ENCODE measurements at places on chromosomes 7 and 10.
A peak's percentile ranks its signal among the peaks of the same experiment; 100 is the strongest.

GRCh38 chr10:75395066-75395931 is 6.3 kb downstream of the ZNF503 start:
- DNase-seq: peak; percentile 73

DNA sequence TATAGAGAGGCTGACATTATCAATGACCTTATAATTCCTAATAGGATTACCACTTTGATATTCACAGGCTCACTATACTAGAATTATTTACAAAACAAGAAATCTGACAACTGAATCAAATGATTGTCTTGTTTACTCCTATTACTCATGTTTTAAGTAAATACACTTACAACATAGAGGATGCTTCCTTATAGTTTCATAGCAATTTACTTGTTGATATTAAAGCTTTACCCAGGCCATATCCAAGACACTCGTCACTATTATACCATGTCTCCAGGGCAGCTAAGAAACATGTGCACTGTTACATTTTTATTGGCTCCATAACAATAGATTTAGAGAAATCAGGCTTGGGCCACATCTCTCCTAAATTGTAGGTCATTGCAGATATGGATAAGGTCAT is 276.9 kb downstream of the HGF start:
- DNase-seq: no peak

GRCh38 chr10:20986049-20986448 is 88.9 kb upstream of the NEBL start:
- no peak for DNase-seq

DNA sequence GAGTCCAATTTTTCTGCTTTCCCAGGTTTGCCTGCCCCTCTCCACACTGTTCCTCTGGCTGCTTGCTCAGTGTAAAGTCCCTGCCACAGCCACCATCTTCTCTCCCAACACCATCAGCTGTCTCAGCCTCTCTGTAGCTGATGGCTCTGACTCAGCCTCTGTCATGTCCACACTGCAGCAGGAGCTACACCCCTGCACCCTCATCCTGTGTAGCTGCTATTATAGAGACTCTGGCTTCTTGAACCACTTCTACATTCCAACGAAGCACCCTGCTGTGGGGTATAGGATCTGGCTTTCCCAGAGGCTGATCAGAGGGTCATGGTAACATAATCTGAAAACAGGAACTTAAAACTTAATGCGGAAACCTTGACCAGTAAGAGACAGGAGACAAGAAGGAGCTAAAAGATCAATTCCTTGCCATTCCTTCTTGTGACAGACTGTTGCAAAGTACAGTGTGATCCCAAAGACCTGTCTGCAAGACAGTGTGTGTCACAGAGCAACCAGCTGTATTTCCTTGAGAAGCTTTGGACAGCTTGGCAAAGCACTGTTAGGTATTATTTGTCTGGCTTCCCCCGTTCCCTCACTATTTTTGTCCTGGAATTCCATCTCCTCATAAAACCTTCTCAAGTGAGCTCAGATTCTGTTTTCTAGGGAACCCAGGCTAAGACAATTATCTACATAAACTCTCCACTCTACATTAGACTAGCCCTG is 42.3 kb downstream of the NRCAM start:
- no peak for DNase-seq

- no peak for DNase-seq
Observed at GRCh38 chr10:132130286-132131265, 56.2 kb upstream of the DPYSL4 start.

DNA sequence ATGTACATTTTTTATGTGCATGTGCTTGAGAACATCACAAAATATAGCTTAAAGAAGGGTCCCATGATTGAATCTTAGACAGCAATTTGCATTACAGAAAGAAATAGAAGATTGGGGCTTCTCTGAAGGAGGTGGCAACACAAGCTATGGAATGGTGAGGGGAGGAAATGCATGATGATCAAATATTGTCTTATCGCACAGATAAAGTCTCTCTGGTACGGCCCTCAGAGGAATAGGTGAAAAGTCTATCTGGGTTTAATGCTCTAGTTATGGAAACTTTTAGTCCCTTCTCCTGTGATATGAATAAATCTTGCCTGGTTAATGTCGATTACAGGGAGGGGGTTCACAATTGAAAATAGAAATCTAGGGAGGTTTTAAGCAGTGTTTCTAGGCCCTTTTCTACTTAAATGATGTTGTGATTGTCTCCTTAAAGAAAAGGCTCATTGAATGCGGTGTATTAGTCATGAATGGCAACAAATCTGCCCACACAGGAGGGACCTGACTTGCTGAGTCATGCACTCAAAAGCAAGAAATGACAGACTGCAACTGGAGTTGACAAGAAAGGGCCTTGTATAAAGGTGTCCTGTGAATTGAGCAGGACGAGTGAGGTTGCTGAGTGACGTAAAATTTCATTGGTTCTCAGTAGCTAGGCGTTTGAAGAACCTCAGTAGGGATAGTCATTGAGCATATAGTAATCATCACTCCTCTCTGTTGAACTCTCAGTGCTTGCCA is 133.4 kb upstream of the CSTF2T start:
- DNase-seq: no peak

DNA sequence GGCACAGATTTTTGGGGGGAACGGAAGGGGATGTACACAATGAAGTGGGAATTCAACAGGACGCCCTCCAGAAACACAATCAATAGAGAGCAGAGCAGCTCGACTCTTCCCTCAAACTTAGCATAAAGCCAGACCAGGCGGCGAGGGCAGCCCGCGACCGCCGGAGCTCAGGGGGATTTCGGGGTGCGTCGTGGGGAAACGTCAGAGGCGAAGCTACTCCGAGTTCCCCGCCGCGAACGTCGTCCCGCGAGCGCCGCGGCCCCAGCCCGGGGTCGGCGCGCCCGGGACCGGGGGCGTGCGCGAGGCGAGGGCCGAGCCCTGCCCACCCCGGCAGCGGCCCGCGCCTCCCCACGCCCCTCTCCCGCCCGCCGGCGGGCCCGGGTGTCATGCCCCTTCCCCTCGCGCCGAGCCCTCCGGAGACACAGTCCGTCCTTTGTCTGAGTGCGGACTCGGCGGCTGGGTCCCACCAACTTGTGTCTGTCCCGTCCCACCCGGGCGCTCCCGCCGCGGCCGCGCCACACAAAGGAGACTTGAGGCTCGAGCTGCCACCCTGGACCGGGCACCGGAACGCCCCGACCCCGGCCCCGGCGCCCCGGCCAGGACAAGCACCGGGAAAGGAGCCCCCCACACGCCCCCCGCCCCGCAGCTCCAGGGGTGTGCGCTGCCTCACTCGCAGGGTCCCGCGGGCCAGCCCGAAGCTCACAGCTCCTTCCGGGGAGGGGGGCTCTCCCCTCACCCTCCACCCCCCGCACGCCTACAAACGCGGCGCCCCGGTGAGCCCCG is 634 bp downstream of the EZH2 start:
- peak; percentile 35 for DNase-seq

- DNase-seq: no peak
Observed at GRCh38 chr10:113124724-113125123, 174.7 kb downstream of the TCF7L2 start.

- DNase-seq: no peak
Observed at GRCh38 chr7:26949319-26949718, 84.9 kb upstream of the SKAP2 start.

GRCh38 chr10:14761372-14761771 is 13.3 kb downstream of the FAM107B start:
- no peak for DNase-seq

DNA sequence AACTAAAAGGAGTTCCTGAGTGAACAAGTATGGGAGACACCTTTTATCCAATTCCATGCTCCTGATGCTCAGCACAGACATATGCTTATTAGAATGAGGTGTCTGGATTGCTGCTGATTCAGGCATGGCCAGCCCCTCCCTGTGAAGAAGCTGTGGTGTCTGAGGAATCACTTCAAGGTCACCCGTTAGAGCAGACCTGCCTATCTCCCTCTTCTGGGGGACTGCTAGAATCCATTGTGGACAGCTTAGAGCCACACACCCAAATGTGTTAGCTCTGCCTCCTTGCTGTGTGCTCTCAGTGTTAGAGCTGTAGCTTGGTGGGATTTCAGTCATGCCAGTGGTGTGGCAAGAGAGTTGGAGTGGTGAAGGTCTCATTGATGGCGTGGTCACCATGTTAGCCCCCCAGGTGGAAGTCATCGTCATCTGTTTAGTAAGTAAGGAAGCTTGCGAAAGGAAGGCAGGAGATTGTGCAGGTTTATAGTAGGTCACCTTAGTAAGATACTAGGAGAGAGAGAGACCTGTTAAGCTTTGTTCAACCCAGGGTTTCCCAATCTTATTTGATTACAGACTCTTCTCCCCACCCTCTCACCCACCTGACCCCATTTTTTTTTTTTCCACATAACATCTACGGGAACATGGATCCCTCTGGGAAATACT is 12.8 kb downstream of the PRXL2A start:
- DNase-seq: no peak

DNA sequence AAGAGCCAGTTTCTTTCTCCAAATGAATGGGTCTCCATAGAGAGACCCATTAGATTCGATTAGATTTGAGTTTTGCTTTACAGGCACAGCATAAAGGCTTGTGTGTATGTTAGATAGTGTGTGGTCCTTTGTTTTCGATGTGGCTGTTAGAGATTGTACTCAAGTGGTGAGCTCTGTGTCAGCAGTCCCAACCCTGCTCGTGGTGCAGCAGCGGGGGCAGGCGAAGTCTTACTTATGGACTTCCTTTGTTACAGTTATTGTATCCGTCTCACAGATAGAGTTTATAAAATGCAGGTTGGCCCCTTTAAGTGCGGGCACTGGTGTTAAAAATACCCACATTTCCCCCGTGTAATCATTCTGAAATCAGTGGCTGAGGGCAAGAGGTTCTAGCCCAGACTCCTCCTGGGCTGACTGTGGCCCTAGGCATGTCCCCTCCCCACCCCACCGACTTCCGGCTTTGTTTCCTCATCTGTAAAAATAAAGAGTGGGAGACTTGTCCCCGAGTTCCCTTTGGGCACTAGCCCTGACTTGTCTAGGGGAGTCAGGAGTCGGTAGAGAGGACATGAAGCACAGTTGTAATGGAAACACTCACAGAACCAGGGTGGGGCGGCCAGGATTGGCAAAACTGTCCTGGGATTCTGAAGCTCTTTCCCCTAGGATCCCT is 28.6 kb downstream of the MTURN start:
- no peak for DNase-seq

- no peak for DNase-seq
Observed at GRCh38 chr7:69078997-69079769, 519.1 kb upstream of the AUTS2 start.

- DNase-seq: no peak
Observed at GRCh38 chr7:140888087-140888486, 36.6 kb downstream of the BRAF start.

DNA sequence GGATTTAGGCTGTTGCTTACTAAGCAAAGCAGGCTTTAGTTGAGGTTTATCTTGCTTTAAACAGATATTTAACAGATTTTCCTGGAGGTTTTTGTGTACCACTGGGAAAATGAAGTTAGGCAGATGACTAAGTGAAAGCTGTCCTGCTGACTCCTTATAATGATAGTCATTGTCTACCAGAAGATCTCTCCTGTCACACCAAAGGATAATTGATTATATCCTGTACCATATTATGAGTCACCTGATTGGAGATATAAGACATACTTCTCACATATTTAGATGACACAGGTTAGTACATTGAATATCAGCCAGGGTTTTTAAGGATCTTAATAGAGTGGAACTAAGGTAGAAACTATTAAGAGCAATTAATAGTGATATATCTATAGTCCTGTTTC is 68.4 kb downstream of the PTEN start:
- no peak for DNase-seq

DNA sequence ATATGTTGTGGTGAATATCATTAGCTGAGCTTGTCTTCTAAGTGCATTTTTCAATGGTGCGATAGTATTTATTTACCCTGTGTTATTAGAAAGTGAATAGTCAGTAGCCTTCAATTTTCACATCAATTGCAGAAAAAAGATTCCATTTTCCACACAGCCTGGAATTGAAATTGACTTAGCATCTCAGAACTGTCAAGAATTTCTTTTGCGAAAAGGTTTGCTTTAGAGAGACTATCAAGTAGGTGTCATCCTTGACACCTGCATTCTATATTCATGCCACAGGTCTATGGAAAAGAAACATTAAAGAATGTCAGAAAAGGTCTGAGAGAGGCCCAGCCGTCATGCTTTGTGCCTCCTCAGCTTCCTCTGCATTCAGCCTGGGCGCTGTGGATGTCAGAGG is 504.9 kb downstream of the PARD3 start:
- no peak for DNase-seq

- DNase-seq: no peak
Observed at GRCh38 chr7:81691199-81691821, 78.5 kb downstream of the HGF start.

DNA sequence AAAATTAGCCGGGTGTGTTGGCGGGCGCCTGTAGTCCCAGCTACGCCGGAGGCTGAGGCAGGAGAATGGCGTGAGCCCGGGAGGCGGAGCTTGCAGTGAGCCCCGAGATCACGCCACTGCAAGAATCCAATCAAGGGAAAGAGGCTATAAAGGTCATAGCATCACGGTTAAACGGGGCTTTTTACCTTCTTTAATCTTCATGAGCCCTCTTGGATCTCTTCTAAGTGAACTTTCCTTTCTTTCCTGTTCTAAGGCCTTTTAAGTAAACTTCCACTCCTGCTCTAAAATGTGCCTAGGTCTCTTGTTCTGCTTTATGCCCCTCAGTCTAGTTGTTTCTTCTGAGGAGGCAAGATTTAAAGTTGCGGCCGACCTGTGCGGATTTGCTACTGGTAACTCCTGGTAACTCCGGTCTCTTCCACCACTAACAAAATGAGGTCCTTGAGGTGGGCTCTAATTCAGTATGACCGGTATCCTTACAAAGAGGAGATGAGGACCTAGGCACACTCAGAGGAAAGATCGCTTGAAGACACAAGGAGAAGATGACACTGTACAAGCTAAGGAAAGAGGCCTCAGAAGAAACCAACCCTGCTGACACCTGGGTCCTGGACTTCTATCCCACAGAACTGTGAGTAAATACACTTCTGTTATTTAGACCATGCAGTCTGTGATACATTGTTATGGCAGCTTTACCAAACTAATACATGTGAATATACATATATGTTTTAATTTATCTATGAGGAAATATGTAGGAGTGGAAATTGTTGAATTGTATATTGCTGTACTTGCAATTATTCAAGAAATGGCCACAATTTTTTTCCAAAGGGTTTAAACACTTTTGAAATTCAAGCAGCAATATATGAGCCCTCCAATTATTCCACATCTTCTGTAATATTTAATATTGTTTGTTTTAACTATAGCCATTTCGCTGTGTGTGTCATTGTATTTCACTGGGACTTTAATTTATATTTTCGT is 331.5 kb upstream of the CNTNAP2 start:
- DNase-seq: no peak

Measured in renal cortex interstitium (tissue), 15 donors.